ENCODE measurements at places on chromosomes 16 and 17.

DNA sequence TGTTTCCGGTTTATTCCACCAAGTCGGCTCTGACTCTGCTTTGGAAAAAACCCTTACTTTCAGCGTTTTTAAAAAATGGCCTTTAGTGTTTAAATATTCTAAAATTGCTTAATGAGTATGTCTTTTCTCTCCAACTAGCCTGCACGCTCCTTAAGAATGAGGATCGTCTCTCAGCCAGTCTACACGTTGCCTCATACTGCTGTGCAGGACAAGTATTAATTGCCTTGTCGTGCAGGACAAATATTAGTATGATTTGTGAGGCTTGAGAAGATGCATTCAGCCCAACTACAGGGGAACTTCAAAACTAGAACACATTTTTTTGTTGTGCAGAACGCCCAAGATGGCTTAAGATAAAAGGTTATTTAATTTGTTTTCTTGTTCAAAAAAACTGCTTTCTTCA, 61.2 kb downstream of the MARCHF10 start:
- DNase-seq, result no peak

GRCh38 chr17:43846221-43846712, 709 bp upstream of the CD300LG start:
- DNase-seq, result peak; percentile 98

GRCh38 chr17:48228720-48229119, 121.2 kb downstream of the SNX11 start:
- peak; percentile 60 for DNase-seq

DNA sequence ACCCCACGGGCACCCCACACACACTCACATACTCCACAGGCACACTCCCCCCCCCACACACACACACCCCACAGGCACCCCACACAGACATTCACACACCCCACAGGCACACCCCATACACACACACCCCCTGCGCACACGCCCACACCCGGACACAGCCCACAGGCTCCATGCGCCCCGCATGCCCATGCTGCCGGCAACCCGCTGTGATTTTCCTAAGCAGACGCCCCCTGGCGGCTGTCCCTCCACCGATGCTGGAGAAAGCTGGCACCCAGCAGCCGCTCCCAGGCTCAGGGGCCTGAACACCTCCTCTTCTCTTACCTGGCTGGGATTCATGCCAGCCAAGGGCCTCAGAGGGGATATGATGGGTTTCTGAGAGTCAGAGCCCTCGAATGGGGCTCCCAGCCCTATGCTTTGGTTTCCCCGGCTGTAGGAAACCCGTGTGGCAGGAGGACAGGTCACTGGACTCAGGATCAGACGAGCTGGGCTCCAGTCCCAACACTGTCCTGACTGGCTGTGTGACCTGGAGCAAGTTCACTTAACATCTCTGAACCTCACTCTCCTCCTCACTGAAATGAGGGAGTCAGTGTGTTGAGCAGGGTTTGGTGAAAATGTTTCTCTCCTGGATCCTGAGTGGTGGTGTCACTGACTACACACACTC, 19.6 kb upstream of the TNFRSF13B start:
- peak; percentile 83 for DNase-seq

GRCh38 chr17:69539781-69540319, 125.4 kb downstream of the MAP2K6 start:
- DNase-seq, result no peak

DNA sequence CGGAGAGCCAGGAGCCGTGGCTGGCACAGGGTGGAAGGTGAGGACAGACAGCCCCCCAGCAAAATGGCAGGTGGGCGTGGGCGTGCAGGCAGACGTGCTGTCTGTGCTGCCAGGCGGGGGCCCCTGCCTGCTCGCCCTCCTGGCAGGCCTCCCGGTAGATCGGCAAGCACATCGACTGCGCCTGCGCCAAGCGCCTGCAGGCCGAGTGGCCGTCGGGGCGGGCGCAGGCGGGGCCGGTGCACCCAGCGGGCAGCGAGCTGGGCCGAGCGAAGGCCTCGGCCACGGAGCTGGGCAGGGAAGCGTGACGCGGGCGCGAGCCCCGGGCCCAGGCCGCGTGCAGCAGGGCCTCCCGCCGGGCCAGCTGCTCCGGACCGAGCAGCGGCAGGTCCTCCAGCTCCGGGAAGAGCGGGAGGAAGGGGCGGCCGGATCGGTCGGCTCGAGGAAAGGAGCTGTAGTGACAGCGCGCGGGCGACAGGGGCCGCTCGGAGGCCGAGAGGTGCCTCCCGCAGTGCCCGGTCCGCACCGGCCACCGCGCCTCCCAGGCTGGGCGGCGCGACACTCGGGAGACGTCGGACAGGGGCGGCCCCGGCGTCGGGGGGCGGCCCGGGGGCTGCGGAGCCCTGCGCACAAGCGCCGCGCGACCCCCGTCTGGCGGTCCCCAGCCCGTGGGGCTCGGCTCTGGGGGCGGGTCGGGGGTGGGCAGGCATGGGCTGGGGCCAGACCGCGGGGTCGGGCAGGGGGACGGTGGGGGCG, 16.9 kb downstream of the GRIN2C start:
- peak; percentile 75 for DNase-seq

- DNase-seq, result no peak
Measured at GRCh38 chr17:69342896-69343644, 16.1 kb upstream of the ABCA5 start.

DNA sequence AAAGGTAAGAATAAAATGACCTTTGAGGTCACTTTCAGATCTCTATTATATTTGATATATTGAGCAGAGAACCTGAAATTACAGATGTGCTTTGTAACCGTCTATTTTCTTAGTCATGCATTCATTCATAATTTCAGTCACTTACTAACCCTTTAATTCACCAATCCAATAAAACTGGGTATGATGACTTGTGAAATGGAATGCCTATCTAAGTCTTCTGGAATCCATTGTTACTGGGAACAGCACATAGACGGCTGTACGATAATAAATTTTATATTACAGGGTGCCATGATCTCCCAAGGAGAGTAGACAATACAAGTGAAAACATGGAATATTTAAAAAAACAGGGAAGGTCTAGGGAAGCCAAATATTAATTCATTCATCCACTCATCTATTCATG, 22.9 kb downstream of the CDH11 start:
- no peak for DNase-seq

GRCh38 chr16:24610416-24610755, 71.0 kb downstream of the RBBP6 start:
- DNase-seq, result peak; percentile 45

DNA sequence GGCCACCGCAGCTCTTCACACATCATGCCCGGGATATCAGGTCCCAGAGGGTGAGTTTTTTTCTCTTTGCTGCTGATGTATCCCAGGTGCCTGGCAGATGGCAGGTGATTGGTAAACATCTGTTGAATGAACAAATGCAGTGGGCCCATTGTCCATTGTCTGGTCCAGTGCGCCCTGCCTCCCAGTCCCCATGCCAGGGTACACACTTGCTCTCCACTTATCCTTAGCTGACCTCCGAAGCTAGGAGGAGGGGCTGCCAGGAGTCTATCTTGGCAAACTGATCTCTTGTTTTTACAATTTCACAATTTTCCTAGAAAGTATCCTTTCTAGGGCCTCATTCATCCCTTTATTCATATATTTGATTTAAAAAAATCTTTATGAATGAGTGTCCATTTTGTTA, 196.0 kb downstream of the RAB11FIP4 start:
- no peak for DNase-seq
